ENCODE measurements at places on chromosomes 5 and 9. TPM values are rescaled to one million over a fixed set of nuclear protein-coding genes. Genes with fewer than 3 reads are reported as not detected.

DNA sequence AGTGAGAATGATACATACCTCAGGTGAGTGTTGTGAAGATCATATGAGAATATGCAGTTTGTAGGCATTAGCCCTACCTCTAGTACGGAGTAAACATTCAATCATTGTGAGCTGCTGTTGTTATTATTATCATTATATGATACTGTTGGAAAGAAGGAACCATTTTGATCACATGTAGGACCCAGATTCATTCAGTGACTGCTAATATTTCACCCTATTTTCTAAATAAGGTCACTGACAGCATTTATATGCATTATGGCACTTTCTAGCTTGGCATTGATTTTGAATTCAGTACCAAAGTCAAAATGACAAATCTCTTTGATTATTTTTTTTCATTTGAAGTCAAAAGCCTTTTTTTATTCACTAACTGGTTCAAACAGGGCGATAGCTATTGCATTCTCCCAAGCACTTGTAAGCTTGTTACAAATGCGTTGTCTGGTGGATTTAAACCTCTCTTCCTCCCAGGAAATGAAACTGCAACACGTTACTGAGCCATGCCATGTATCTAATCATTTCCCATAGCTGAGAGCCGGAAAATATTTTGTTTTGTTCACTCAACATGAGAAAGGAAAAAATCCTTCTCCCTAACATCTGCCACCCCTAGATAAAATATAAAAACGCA lies 320.8 kb upstream of the SGCD start:
- H3K4me1 ChIP-seq: no peaks in the 10 kb centered on the region
- no peak overlapping the region for H3K27ac ChIP-seq
- DNase-seq: no peak
- H3K4me3 ChIP-seq: no peak overlapping the region

GRCh38 chr9:7871977-7872730 lies 72.6 kb upstream of the DMAC1 start:
- H3K4me1 ChIP-seq: peaks cover 1% of the 10 kb centered on the region
- DNase-seq: no peak
- H3K36me3 ChIP-seq: no peaks in the 10 kb centered on the region
- H3K27ac ChIP-seq: peak overlapping the region; percentile 24
- no peak overlapping the region for H3K4me3 ChIP-seq
- no peaks in the 10 kb centered on the region for H3K27me3 ChIP-seq

- H3K4me3 ChIP-seq: no peak overlapping the region
- DNase-seq: no peak
- H3K27ac ChIP-seq: no peak overlapping the region
- H3K27me3 ChIP-seq: peaks cover 77% of the 10 kb centered on the region
Observed at GRCh38 chr5:123097483-123097870, 8.4 kb downstream of the PRDM6 start.

Gene SAXO1
- not detected for total RNA-seq

Gene CARTPT
- total RNA-seq: not detected
